ENCODE measurements at places on chromosomes 13 and 19.

DNA sequence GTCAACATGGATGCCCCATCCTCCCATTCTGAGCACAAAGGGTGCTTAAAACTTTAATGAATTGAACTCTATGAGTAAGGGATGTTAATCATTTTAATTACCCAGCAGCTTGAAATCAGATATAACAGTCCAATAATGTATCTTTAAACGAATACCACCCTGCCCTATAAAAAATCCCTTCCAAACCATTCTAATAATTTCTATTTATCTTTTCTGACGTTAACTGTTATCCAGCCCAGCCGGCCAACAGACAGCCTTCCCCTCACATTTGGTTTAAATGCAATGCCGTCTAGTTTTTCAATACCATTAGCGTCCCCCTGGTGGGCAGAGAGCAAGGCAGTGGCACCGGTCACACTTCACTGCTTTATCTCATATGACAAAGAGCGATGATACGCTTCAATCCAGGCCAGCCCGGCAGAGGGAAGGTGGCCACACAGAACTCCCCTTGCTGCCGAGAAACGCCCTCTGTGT is 402.2 kb upstream of the ZNF507 start:
- DNase-seq, result no peak

DNA sequence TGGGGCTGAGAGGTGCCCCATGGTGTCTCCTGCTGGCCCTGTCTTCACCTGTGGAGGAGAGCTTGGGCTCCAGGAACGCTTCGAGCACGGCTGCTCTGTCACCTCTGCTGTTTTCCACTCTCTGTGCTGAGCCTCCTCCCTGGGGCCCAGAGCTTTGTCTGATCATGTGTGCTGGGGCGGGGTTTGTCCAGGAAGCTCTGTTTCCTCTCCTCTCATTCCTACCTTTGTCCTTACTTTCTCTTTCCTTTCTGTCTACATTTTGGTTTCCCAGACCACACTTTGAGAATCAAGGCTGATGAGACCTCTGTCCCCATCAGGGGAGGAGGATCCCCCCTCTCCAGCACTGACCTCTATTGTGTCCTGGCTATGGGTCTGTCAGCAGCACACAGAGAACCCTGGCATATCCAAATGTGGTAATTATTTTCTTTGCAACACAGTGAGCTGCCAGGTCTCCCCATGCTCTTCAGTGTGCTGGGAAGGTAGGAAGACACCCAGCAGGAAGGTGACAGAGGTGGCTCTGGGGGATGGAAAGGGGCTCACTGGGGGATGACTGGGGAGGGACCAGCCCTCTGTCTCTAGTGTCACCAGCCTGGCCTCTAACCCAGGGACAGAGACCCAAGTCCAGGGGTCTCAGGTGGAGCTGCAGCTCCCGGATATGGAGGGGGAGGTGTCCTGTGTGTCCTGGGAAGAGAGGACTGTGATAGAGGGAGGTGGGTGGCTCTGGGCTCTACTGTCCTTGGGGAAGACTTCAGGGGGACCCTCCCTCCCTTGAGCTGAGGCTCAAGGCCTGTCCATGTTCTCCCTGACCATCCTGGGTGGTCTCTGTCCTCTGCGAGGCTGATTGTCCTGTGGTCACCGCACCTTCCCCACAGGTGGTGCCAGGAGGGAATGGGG is at the start of gene CEACAM1:
CEACAM1 (minus strand) TSS at position 128 of the 894 bp plus-strand sequence; CDS start at position 21, 107 bp downstream.
- no peak for DNase-seq

DNA sequence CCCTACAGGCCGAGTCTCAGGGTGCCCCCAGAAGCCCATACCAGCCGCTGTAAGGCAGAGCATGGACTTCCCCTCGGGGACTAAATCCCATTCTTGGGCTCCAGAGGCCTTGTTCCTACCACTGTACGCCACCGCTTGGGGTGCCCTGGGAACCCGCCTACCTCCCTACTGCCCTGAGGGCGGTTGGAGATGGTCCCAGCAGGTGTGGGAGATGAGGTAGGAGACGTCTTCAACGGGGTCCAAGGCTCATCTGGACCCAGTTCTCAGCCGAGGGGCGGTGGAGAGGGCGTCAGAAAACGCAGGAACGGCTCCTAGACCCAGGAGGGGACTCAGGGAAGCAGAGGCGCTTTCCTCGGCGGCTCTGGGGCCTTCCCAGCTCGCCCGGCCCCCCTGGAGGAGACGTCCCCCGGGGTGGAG is 833 bp upstream of the ZIK1 start:
- DNase-seq, result no peak

GRCh38 chr13:107241381-107241780 is 673.4 kb upstream of the ARGLU1 start:
- no peak for DNase-seq

DNA sequence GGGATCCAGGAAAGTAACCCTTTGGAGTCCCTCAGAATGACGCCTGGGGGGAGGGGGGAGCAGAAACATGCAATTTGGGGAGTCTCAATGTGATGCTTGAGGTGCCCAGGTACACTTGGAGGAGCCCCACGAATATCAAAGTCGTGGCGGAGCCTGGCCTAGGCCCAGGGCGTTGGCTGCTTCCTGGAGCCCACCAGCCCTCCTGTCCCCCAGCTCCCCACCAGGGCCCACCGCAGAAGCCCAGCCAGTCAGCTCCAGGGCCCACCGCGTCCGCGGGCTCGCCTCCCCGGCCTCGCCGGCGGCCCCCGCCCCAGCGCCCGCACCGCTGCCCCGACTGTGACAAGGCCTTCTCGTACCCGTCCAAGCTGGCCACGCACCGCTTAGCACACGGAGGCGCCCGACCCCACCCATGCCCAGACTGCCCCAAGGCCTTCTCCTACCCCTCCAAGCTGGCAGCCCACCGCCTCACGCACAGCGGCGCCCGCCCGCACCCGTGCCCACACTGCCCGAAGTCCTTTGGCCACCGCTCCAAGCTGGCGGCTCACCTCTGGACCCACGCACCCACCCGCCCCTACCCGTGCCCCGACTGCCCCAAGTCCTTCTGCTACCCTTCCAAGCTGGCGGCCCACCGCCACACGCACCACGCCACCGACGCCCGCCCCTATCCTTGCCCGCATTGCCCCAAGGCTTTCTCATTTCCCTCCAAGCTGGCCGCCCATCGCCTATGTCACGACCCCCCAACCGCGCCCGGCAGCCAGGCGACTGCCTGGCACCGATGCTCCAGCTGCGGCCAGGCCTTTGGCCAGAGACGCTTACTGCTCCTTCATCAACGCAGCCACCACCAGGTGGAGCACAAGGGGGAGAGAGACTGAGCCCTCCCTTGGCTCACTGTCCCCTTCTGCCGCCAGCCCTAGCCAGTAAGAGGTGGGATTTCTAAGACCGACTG is 2.1 kb downstream of the ZNF575 start:
- peak; percentile 66 for DNase-seq

DNA sequence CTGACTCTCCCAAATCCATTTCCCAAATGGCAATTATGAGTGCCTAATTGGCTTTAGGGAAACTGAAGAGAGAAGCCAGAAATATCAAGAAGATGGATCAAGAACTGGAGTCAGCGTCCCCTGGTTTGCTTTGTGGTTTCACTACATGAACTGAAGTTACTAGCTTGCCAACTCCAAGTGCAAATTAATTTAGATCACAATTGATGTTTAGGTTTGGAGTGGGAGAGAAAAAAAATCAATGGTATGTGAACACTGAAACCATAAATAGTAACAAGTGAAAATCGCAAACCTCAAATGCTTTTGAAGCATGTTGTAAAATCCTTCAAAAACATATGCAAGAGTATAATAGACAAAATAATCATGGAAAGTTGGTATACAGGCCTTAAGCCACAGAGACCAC is 1528.6 kb upstream of the SLC10A2 start:
- DNase-seq, result no peak

DNA sequence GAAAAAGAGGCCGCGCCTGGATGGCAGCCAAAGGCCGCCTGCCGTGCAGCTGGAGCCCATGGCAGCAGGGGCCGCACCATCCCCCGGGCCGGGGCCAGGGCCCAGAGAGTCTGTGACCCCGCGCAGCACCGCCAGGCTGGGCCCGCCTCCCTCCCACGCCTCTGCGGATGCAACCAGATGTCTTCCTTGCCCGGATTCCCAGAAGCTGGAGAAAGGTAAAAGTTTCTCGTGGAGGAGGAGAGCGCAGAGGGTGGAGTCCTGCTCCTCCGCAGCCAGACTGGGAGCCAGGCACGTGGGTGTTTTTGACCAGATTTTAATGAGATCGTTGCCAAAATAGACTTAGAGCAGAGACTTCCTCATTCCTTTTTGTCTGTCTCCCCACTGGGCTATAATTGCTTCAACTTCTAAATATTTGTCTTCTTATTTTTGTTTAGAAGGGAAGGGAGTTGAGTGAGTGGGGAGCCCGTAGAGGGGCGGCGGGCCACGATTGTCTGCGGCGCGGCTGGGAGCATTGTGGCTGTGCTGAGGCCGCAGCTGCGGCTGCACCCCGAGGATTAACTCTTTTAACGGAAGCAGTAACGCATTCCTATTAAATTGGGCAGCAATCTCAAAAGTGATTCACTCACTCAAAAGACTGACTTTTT is 22.8 kb upstream of the NDUFS7 start:
- peak; percentile 87 for DNase-seq

Measured in globus pallidus (tissue), 1 donor.